Right cardiac atrium (tissue), 5 donors: ENCODE measurements at places on chromosomes 11 and 22. TPM values are rescaled to one million over a fixed set of nuclear protein-coding genes. Genes with fewer than 3 reads are reported as not detected.

The SYNGR1 gene
- total RNA-seq, result 68.2 TPM

The SYT7 gene
- 40.3 TPM for total RNA-seq

The ART1 gene
- total RNA-seq, result not detected

The UBQLNL gene
- total RNA-seq, result not detected

The OR52L1 gene
- total RNA-seq, result not detected

The DESI1 gene
- 62.5 TPM for total RNA-seq

The CCDC73 gene
- not detected for total RNA-seq

The TOM1 gene
- 75.9 TPM for total RNA-seq

The LRP5 gene
- total RNA-seq, result 61.6 TPM

The PGA5 gene
- total RNA-seq, result 0.56 TPM

The BEST1 gene
- 2.9 TPM for total RNA-seq

The MAP6 gene
- total RNA-seq, result 8.9 TPM

The PRCP gene
- total RNA-seq, result 100 TPM

The CRYBB1 gene
- total RNA-seq, result 0.91 TPM

The TYMP gene
- total RNA-seq, result 19.0 TPM

The FOSL1 gene
- 0.69 TPM for total RNA-seq

The PLAAT2 gene
- total RNA-seq, result not detected

The HSPA8 gene
- 1,113 TPM for total RNA-seq

The C22orf42 gene
- total RNA-seq, result not detected

The OR8A1 gene
- not detected for total RNA-seq

The SLC1A2 gene
- total RNA-seq, result 1.3 TPM

The KRTAP5-1 gene
- not detected for total RNA-seq

The PATE4 gene
- total RNA-seq, result not detected

The SAA1 gene
- not detected for total RNA-seq

The TREH gene
- not detected for total RNA-seq

The MRGPRX3 gene
- not detected for total RNA-seq

The XKR3 gene
- not detected for total RNA-seq

The RNF121 gene
- 21.8 TPM for total RNA-seq

The PATE2 gene
- not detected for total RNA-seq

The PLEKHB1 gene
- 21.9 TPM for total RNA-seq

The FOLR2 gene
- 29.8 TPM for total RNA-seq

The FGF3 gene
- not detected for total RNA-seq

The PYGM gene
- total RNA-seq, result 60.1 TPM

The SHANK2 gene
- 0.08 TPM for total RNA-seq

The ZBTB16 gene
- total RNA-seq, result 89.7 TPM

The CTSC gene
- 29.0 TPM for total RNA-seq

The EIF4G2 gene
- 657 TPM for total RNA-seq

The CRYBB2 gene
- total RNA-seq, result not detected

The DEUP1 gene
- total RNA-seq, result not detected

The SC5D gene
- total RNA-seq, result 34.7 TPM

The GAL3ST1 gene
- total RNA-seq, result 0.93 TPM

The RIMBP3B gene
- 0.06 TPM for total RNA-seq

The C11orf86 gene
- total RNA-seq, result not detected

The SULT4A1 gene
- total RNA-seq, result 0.31 TPM

The KCNC1 gene
- 0.09 TPM for total RNA-seq
